ENCODE measurements at places on chromosomes 7 and 10. TPM values are rescaled to one million over a fixed set of nuclear protein-coding genes. Genes with fewer than 3 reads are reported as not detected.
A peak's percentile ranks its signal among the peaks of the same experiment; 100 is the strongest.

GRCh38 chr7:121595758-121596696 lies 199.9 kb upstream of the FAM3C start:
- no peaks in the 10 kb centered on the region for H3K36me3 ChIP-seq
- no peak overlapping the region for H3K4me3 ChIP-seq
- no peak for DNase-seq
- no peaks in the 10 kb centered on the region for H3K4me1 ChIP-seq

DNA sequence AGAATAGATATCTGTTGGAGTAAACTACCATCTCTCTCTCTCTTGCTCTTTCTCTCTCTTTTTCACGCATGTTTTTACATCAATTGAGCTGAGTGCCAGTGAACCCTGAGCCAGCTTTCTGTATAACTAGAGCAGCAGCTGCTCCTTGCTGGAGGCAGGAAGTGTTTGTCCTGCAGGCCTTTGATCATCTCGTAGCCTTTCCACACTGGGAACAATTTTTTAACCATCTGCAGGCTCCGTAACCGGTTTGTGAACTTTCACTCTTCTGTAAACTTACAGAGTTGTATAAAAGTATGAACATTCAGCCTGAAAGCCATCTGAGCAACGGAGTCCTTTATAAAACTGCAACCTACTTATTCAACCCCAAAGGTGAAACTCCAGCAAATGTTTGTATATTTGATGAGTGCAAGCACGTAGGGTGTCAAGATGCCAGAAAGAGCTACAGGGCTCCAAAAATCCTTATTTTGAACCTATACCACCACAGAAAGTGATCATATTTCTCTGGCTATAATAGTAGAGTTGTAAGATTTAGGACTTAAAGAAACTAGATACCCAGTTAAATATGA lies 162.8 kb upstream of the NFE2L3 start:
- H3K4me1 ChIP-seq, result peaks cover 15% of the 10 kb centered on the region
- H3K27me3 ChIP-seq, result no peaks in the 10 kb centered on the region
- H3K4me3 ChIP-seq, result no peak overlapping the region

DNA sequence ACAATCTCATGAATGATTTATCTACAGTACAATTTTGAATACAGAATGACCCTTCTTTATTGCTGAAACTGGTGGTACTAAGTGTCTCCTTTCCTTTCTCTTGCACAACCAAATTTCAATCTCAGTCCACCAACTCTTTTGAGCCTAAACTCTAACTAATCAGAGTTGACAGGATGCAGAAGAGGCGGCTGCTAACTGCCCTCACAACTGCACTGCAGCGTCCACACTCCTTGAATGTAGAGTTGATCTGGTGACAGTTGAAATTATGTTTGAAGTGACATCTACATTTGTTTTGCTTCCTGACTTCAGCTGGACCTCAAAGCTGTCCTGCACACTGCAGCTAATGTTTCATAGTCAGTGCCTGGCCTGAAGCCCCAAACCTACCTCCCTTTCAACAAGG lies 139.6 kb downstream of the ZMYND11 start:
- no peak overlapping the region for H3K4me3 ChIP-seq
- no peaks in the 10 kb centered on the region for H3K4me1 ChIP-seq
- H3K27ac ChIP-seq, result no peak overlapping the region

GRCh38 chr7:44964384-44964830 lies 14.4 kb downstream of the MYO1G start:
- no peak for DNase-seq
- H3K4me1 ChIP-seq, result peaks cover 26% of the 10 kb centered on the region
- H3K36me3 ChIP-seq, result no peaks in the 10 kb centered on the region
- no peak overlapping the region for H3K27ac ChIP-seq
- peaks cover 1% of the 10 kb centered on the region for H3K27me3 ChIP-seq

- no peak overlapping the region for H3K4me3 ChIP-seq
- no peaks in the 10 kb centered on the region for H3K4me1 ChIP-seq
- no peaks in the 10 kb centered on the region for H3K27me3 ChIP-seq
- no peak overlapping the region for H3K27ac ChIP-seq
Observed at GRCh38 chr7:118496138-118496644, 271.7 kb downstream of the ANKRD7 start.

- H3K27ac ChIP-seq, result no peak overlapping the region
- DNase-seq, result no peak
- no peaks in the 10 kb centered on the region for H3K36me3 ChIP-seq
- no peaks in the 10 kb centered on the region for H3K4me1 ChIP-seq
- H3K27me3 ChIP-seq, result peaks cover 1% of the 10 kb centered on the region
Observed at GRCh38 chr10:78859266-78859665, 209.5 kb upstream of the ZMIZ1 start.

DNA sequence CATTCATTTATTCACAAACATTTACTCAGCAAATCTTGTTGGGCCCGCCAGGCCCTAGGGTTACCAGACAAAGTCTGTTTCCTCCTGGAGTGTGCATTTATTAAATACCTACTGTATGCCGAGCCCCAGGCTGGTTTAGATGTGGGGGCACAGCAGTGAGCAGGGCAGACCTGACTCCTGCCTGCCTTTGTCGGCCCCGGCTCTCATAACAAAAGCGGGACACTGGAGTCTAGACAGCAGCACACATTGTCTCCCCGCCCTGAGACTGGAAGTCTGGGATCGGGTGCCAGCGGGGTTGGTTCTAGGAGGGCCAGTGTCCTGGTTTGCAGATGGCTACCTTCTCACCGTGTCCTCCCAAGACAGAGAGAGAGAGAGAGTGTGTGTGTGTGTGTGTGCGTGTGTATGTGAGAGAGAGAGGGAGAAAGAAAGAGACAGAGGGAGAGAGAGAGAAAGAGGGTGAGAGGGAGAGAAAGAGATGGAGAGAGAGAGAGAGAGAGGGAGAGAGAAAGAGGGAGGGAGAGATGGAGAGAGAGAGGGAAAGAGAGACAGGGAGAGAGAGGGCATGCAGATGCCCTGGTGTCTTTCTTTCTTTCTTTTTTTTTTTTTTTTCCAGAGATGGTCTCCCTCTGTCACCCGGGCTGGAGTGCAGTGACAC lies 25.9 kb downstream of the ELFN1 start:
- H3K27me3 ChIP-seq, result peaks cover 20% of the 10 kb centered on the region
- H3K4me3 ChIP-seq, result no peak overlapping the region
- H3K27ac ChIP-seq, result no peak overlapping the region
- no peak for DNase-seq
- H3K4me1 ChIP-seq, result no peaks in the 10 kb centered on the region

- H3K27me3 ChIP-seq, result no peaks in the 10 kb centered on the region
- H3K4me3 ChIP-seq, result no peak overlapping the region
- H3K36me3 ChIP-seq, result no peaks in the 10 kb centered on the region
Observed at GRCh38 chr7:95901006-95901405, 128.7 kb downstream of the DYNC1I1 start.

DNA sequence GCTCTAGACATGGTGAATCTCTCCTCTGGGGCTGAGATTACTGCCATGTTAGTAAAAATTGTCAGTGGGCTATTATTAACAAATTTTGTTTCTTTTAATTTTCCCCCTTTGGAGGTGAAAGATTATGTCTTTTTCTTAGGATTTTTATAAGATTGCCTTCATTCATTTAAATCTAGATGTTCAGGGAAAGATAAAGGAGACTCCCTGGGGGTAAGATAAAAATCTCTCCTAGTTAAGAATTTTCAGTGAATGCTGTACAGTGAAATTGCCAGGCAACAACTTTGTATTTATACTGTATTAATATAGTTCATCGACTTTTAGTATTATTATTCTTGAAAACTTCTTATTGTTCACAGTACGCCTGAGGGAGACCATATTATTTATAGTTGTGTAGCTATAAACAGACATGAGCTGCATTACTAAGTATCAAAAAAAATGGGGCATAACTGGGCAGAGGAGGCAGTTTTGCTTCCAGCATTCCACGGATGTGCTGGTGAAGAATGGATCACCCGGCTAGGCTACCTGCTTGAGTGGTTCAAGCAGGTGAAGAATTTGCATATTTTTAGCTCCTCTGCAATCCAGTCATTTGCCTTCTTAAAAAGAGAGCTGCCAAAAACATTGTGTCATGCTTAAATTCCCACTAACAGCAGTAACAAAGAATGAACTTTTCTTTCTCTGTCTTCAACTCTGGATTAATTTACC lies 552.1 kb downstream of the DNAJB9 start:
- H3K27ac ChIP-seq, result no peak overlapping the region
- no peaks in the 10 kb centered on the region for H3K4me1 ChIP-seq
- no peaks in the 10 kb centered on the region for H3K27me3 ChIP-seq
- no peaks in the 10 kb centered on the region for H3K36me3 ChIP-seq
- DNase-seq, result no peak

DNA sequence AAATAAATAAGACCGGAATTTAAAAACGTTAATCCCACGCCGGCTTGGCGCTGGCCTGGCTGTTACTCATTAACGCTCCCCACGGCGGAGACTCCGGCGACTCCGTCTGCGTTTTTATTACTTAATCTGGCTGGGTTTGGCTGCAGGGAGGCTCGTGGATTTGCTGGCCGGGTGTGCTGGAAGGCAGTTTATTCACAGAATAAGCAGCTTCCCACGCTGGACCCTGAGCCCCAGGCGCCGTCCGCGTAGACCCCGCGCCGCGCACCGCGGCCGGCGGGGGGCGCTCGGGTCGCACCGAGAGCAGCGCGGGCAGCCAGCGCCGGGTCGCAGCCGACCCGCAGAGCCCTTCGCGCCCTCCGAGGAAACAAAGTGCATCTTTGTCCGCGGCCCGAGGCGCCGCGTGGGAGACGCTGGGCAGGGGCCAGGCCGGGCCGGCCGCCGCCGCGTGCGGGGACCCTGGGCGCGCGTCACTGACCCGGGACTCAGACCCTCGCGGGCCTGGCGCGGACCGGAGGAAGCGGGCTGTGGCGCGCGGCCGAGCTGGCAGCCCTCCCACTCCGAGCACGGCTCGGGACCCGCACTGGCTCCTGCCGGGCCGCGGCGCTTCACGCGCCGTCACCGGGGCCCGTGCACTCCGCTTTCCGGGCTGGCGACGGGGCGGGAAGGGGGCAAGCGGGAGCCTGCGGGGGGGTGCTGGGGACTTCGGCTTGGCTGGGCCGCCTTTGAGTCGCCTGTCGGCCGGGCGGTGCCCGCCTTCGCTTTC lies 587 bp upstream of the GRK5 start:
- H3K27me3 ChIP-seq, result no peaks in the 10 kb centered on the region
- peaks cover 58% of the 10 kb centered on the region for H3K4me1 ChIP-seq
- peaks cover 2% of the 10 kb centered on the region for H3K36me3 ChIP-seq
- no peak for DNase-seq
- peak overlapping the region; percentile 93 for H3K27ac ChIP-seq

DNA sequence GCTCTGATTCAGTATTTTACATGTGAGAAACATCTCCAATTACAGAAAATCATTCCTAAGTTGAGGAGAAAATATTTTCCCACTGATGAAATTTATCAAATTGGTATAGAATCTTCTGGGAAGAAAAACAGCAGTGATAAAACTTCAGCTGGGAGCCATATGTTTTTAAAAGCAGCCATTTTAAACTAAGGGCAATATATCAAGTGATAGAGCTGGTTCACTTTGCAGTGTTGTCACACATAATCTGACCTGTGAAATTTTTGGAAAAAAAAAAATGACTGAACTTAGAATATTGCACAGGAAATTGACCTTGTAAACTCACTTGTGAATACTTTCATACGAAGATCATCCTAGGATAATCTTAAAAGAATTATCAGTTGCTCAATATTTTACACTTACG lies 10.5 kb upstream of the EZH2 start:
- no peak overlapping the region for H3K4me3 ChIP-seq
- no peak for DNase-seq
- peaks cover 7% of the 10 kb centered on the region for H3K4me1 ChIP-seq
- H3K27ac ChIP-seq, result no peak overlapping the region
- no peaks in the 10 kb centered on the region for H3K27me3 ChIP-seq

DNA sequence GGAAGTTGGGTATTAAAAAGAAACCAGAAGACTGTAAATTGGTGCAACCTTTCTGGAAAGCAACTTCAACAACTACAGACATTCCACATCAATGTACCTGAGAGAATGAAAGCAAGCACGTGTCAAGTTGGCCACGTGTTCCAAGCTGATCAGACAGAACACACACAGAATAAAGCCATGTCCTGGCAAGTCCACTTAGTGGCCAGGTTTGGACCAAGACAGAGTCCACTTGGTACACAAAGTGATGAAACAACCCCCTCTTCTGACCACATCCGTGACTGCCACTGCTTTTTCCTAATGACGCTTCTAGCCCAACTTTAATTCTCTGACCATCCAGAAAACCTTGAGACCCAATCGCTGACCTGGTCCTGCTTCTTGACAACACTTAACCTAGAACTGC lies 109.4 kb downstream of the ABLIM1 start:
- H3K27ac ChIP-seq, result no peak overlapping the region
- peak; percentile 80 for DNase-seq
- peaks cover 19% of the 10 kb centered on the region for H3K4me1 ChIP-seq
- H3K27me3 ChIP-seq, result no peaks in the 10 kb centered on the region
- H3K36me3 ChIP-seq, result no peaks in the 10 kb centered on the region

DNA sequence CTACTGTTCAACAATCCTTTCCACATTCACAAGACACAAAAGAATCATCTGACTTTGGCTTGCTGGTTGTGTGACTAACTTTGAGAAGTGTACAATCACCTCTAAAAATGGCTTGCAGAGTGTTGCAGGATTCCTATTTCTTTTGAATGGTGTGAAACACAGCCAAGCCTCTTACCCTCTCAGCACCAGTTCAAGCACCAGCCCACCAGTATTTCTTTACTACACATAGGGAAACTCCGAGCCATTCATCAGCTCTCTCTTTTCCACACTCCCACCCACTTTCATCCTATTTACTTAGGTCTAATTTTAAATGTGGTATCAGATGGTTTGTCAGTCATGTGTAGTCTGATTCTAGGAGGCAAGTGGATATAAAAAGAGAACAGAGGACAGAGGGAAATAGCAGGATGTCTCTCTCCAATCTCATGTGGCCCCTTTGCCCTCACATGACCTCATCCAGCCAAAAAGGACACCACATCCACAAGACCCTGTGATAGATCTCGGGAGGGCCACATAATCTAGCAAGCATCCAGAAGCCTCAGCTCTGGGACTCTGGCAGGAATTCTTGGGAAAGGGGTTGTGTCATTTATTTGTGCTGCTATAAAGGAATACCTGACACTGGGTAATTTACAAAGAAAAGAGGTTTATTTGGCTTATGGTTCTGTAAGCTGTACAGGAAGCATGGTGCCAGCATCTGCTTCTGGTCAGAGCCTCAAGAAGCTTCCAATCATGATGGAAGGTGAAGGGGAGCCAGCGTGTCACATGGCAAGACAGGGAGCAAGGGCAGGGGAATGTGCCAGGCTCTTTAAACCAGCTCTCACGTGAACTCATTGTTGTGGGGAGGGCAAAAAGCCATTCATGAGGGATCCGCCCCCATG lies 66.8 kb upstream of the NEBL start:
- no peak overlapping the region for H3K27ac ChIP-seq
- H3K27me3 ChIP-seq, result no peaks in the 10 kb centered on the region
- H3K4me1 ChIP-seq, result no peaks in the 10 kb centered on the region

GRCh38 chr10:89327803-89328441 lies at the start of gene IFIT3:
IFIT3 (plus strand) TSS chr10:89327997; CDS start chr10:89328074, 77 bp downstream.
- H3K4me1 ChIP-seq, result peaks cover 46% of the 10 kb centered on the region
- peak within 1 kb of the TSS; percentile 47 for H3K27ac ChIP-seq
- H3K36me3 ChIP-seq, result no peaks in the 10 kb centered on the region

GRCh38 chr10:12587451-12587888 lies 238.1 kb downstream of the CAMK1D start:
- no peak overlapping the region for H3K4me3 ChIP-seq
- H3K4me1 ChIP-seq, result no peaks in the 10 kb centered on the region
- H3K27ac ChIP-seq, result no peak overlapping the region
- H3K27me3 ChIP-seq, result peaks cover 18% of the 10 kb centered on the region
- no peaks in the 10 kb centered on the region for H3K36me3 ChIP-seq
- DNase-seq, result no peak

Gene GRM3
- total RNA-seq, result not detected

Gene TRIM56
- total RNA-seq, result 8.1 TPM

Gene SEC23IP
- 57.7 TPM for total RNA-seq

Gene MARCHF5
- total RNA-seq, result 34.7 TPM

Gene CLDN4
- total RNA-seq, result 28.2 TPM

Gene PNLIPRP2
- 0.95 TPM for total RNA-seq

Gene HOXA2
- total RNA-seq, result not detected

Gene ANXA8L1
- total RNA-seq, result not detected

Gene SHH
- 1.7 TPM for total RNA-seq
